Cortex of kidney (tissue), 1 donor: ENCODE measurements at places on chromosomes 5 and 9.

- no peak for DNase-seq
Measured at GRCh38 chr5:74949976-74950375, 83.8 kb upstream of the FAM169A start.

GRCh38 chr9:103997856-103998370, 96.2 kb upstream of the SMC2 start:
- DNase-seq: no peak

DNA sequence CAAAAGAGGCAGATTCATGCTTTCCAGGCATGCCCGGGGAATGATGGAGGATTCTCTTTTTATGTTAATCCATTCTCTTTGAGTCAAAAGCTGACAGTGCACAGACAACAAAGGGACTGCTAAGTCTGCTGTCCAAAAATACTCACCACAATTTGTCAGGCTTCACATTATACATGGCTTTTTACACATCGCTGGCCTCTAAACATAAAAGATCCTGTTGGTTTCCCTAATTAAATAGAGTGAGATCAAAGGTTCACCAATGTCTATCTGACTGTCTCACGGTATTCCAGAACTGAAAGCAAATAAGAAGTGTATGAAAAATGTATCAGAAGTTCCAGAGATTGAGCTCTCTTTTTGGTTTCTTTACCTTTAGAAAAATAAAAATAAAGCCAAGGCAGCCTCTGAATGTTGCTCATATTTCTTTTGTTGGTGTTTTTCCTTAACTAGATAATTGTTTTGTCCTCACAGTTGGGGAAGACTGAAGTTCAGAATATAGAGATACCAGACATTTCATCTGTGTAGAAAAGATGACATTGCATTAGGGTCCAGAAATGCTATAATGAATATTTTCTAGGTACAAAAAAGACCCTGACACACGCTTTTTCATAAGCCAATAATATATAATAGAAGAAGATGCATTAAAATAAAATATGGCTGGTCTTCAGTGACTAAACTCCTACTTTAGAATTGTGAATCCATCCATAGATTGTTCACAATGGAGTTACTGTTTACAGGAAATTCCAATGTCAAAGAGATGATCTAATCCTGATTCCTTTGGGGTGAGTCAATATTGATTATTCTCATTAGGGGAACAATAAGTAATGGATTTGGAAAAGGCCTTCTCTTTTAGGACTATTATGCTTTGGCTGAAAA, 688.2 kb upstream of the CDH6 start:
- DNase-seq: no peak

DNA sequence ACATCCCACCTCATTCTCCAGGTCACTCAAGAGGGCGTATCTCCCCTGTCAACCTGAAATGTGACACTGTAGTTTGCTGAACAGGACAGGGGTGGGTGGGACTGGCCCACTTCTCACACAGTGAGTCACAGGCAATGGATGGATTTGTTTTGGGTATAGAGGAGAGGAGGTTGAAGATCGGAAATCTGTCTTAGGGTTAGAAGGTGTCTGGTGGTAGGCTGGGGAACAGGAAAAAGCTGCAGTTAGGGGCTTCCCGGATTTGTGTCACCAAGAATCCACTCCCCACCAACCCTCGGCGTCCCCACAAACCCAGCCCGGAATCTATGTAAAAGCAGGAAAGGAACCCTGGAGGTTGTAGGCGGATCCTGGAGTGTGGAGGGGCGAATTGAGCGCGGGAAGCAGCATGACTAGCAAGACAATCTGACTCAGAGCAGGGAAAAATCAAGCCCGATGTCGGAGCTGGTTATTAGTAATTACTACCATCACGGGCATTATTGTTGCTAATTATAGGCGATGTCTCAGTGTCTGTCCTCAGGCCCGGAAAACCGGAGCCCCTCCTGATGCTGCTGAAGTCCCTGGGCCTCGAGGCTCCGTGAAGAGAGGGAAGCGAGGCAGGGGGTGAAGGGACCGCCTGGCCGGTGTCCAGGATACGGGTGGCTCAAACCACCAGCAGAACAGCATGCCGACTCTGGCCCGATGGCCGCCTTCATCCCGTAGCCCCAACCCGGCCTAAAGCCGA, 1.7 kb upstream of the IRX1 start:
- DNase-seq: no peak

DNA sequence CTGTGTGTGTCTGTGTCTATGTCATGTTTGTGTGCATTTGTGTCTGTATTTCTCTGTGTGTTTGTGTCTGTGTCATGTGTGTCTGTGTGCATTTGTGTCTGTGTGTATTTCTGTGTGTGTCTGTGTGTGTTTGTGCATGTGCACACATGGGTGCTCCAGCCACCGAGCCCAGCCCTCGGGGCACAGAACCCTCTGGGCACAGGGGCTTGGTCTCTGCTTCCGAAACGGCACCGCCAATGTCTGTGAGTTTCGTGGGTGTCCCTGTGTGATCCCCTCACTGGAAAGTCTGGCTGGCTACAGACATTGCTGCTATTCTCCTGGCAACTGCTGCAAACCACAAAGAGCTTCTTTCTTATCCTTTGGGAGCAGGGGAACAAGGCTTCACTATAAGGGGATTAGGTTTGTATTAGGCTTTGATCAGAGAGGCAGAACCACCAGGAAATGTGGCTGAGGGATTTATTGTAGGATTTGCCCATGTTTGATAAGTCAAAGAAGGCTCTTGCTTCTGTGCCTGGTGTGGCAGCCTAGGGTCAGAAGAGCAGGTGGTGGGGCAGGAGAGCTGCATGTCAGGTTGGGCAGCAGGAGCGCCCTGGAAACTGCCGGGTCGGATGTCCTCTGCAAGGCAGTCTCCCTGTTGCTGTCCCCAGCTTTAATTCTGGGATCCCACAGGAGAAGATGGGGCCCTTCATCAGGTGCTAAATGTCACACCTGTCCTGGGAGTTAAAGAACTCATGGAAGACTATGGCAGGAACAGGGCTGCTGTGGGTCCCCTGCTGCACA, 39.6 kb upstream of the FCN1 start:
- DNase-seq: no peak

GRCh38 chr9:116204252-116204882, 50.8 kb downstream of the PAPPA start:
- DNase-seq: no peak

DNA sequence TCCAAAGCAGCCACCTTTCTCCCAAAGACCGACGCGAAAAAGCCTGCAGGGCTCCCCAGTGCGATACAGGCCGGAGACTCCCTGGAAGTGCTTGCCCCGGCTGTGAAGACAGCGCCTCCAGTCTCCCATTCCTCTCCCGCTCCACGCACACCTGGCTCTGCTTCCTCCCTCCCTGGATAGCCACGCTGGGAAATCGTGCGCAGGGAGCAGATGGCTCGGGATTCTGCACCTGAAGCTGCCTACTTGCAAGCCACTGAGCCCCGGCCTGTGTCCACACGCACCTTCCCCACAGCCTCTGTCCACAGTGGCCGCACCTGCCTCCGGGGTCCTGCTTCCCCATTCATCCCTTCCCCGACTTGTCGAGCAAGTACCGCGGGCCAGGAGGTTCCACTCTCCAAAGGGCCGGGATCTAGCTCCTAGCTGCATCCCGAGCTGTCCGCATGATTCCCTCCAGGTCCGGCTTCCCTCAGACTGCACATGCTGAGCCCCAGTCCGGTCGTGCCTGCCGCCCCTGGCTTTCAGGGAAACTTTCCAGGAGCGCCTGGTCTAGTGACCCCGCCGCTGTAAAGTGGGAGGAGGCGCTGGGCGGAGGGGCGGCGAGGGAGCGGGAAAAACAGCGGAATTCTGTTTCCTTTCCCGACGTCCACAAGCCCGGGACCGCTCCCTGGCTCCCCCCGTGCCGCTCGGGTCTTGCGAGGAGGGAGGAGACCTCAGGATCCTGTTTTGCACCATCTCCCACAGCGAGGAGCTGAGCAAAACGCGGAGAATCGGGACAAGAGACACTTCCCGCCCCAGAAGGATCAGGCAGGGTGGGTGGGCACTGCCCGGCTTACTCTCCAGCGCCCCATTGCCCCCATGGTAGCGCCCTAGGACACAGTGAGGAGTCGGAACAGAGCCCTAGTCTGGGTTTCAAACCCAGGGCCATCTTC, 2.0 kb downstream of the SEMA6A start:
- DNase-seq: no peak

DNA sequence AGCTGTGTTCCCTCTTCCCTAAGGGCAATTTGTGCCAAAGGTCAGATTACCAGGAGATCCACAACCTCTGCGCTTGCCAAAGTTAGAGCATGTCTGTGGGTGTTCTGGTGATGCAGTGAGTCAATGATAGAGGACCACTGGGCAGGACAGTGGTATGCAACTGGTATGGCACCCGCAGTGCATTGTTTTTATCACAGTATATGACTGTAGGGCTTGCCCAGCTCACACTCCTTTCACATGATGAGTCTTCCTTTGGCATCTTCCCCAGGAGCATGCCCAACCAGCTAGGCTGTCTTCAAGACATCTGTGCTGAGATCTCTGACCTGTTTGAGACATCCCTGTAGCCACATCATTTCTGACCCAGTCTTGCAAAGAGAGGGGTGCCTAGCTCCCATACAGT, 1650.0 kb upstream of the CDH6 start:
- no peak for DNase-seq

- DNase-seq: no peak
Measured at GRCh38 chr9:95029288-95029687, 288.2 kb downstream of the FANCC start.

DNA sequence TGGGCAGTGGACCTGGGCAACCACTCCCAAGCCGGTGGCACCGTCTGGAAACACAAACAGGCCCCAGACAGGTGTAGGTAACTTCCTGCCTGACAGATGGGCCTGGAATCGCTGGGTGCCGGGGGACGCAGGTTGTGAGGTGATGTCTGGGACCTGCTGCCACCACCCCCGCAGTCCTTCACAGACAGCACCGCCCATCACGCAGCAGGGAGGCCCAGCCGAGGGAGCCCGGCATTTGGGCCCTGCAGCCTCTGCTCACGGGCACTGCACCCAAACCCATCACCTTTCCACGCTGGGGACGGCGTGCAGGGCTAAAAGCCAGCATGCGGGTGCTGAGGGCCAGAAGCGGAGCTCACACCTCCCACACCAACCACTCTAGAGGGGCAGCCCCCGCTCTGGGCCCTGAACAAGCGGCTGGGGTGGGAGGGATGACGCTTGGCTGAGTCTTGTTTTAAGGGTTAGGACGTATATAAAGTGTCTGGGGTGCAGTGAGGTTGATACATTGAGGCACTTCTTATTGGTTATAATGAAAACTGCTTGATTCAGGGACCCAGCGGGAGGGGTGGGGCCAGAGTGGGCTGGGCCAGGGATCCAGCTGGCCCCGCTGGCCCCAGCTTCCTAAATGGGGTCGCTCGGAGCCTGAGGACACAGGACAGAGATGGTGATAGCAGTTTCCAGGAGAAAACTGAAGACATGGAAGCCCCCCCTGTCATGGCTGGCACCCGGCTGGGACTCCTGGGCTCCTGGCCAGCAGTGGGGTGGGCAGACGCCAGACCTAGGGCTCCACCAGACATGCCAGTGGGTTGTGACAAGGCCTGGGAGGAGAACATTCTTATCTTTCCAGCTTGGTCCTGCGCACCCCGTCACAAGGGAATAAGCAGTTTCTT, 11.3 kb downstream of the MYMK start:
- DNase-seq: no peak

DNA sequence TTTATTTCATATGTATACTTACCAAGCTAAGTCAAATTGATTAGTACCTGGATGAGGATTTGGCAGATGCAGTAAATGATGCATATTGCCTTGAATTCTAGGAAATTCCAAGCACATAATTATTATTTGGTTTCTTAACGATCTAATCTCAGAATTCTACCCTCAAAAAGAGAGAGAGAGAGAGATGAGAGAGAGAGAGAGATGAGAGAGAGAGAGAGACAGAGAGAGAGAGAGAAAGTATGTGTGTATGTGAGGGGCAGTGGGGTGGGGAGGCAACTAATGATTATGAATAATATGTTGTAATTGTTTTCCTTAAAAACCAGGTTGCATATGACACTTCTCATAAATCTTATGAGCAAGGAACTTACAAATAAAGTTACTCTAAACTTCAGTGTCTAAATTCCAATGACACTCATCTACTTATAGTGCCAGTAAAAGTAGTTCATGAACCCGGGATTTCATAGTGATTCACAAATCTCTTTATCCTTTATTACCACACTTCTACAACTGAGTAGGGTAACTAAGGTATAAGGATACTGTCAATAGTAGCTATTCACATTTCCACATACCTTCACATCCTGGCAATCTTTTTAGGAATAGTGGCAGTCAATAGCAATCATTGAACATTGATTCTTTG, 60.5 kb upstream of the EDIL3 start:
- DNase-seq: no peak

- DNase-seq: no peak
Measured at GRCh38 chr5:135266975-135267374, 132.1 kb downstream of the MACROH2A1 start.

- no peak for DNase-seq
Measured at GRCh38 chr9:3931996-3932906, 367.6 kb downstream of the GLIS3 start.

GRCh38 chr9:134661791-134662142, 20.2 kb downstream of the COL5A1 start:
- DNase-seq: no peak

- DNase-seq: no peak
Measured at GRCh38 chr5:57185313-57185712, 11.5 kb downstream of the GPBP1 start.

GRCh38 chr5:130995851-130996250, 169.2 kb downstream of the HINT1 start:
- no peak for DNase-seq

DNA sequence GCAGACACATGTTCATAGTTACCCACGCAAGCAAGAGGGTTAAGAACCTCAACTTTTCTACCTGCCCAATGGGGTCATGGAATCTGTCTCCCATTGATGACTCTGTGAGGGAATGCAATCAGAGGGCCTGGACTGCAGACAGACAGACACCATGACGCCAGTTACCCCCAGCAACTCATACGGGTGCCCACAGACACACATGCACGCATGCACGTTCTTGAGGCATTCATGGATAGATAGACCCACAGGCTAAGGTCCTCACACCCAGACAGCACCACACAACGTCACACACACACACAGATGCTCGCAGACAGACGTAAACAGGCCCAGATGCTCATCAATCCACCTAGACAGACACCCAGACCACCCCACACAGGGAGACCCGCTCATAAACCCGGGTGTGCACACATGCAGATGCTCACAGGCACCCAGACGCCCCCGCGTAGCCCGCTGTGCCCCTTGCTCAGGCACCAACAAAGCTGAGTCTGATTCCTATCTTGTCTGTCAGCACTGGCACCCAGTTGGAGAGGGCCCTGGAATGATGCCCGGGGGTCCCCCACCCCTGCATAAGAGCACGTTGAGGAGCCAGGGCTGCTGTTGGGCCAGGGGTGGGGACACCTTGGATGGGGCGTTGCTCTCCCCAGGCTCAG, 23.6 kb downstream of the LHX2 start:
- no peak for DNase-seq

- no peak for DNase-seq
Measured at GRCh38 chr9:101387871-101388506, 3.2 kb upstream of the BAAT start.
